ENCODE measurements at places on chromosomes 11 and 22. TPM values are rescaled to one million over a fixed set of nuclear protein-coding genes. Genes with fewer than 3 reads are reported as not detected.

The BBOX1 gene
- total RNA-seq = not detected

The LARGE2 gene
- total RNA-seq = not detected

The PHOX2A gene
- total RNA-seq = not detected

- no peak for DNase-seq
Measured at GRCh38 chr22:49062155-49062801, 765.4 kb downstream of the BRD1 start.

GRCh38 chr11:61961570-61962212 is 5.7 kb downstream of the FTH1 start:
- no peak for DNase-seq

- peak; percentile 71 for DNase-seq
Measured at GRCh38 chr11:35373284-35373933, 45.9 kb downstream of the SLC1A2 start.

- no peak for DNase-seq
Measured at GRCh38 chr22:40054486-40054885, 59.7 kb downstream of the FAM83F start.

DNA sequence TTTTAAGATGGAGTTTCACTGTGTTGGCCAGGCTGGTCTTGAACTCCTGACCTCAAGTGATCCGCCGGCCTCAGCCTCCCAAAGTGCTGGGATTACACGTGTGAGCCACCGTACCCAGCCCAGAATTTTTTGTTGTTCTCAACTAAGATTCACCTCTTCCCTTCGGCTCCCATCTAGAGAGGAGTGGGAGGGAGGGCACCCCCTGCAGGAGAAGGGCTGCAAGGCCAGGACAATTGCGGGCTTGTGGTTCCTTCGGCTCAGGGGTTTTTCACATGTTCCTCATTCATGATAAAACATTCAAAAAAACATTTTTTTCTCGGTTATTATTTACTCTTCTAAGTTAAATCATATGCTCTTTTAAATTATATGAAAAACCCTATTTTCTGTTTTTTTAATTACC is 201.1 kb upstream of the LRRC4C start:
- no peak for DNase-seq

All from MG63 (cell line).